ENCODE measurements at places on chromosomes 3 and 15.

DNA sequence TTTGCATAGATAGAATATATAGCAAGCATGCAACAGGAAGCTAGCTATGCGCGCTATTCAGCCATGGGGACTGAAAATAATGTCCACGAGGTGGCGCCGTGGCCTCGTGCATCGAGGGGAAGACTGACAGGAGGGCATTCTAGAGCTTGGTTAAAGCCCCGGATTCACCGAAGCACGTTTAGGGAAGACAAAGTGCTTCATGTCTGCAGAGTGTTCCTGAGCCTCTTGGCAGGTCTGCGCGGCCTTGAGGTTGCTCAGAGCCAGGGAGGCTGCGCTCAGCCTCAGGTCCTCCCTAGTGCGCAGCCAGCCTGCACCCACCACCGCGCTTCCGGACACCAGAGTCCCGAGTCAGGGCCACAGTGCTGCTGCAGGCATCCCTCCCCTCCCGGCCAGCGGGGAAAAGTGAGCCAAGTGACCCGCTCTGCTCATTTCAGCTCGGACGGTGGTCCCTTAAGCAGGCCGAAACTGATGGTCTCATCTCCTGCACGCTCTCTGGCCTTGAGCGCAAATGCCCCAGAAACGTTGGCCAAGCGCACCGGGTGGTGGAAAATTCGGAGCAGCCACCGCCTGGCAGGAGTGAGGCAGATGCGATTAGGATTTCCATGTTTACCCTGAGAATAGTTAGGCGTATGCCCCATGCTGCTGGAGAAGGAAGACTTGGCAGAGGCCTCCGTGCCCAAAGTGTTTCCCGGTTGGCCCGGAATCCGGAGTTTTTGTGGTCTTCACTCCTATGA is 24.8 kb downstream of the GABRA5 start:
- no peaks in the 10 kb centered on the region for H3K27me3 ChIP-seq
- H3K4me1 ChIP-seq, result peaks cover 6% of the 10 kb centered on the region
- DNase-seq, result peak; percentile 61
- no peak overlapping the region for H3K27ac ChIP-seq
- no peaks in the 10 kb centered on the region for H3K36me3 ChIP-seq

GRCh38 chr3:141279077-141279967 is 47.7 kb downstream of the PXYLP1 start:
- H3K27me3 ChIP-seq, result no peaks in the 10 kb centered on the region
- peak; percentile 17 for DNase-seq
- peaks cover 18% of the 10 kb centered on the region for H3K4me1 ChIP-seq
- H3K27ac ChIP-seq, result peak overlapping the region; percentile 64
- H3K4me3 ChIP-seq, result no peak overlapping the region

DNA sequence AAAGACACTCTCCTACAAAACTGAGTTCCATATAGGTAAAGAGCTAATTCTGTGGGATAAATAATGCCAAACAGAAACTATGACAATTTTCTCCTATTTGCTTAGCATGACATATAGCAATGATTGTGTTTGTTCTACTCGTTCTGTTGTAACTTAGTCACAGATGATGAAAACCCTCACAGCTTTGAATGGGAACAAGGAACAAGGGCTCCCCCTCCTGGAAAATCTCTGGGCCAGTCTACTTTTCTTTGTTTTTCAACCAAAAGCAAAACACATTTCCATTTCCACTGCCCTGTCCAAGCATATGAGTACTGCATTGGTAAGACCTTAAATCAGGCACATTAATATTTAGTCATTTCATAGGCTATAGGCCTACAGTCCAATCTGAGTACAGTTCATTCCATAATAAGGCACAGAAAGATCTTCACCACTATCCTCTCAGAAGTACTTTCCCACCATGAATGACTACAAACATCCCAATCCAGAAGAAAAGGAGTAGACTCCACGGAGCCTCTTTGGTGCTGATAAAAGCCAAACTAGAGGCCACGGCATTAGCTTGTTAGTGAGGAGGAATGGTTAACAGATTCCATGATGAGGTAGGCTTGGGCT is 67.1 kb downstream of the ATP8B4 start:
- H3K4me3 ChIP-seq, result no peak overlapping the region
- no peak overlapping the region for H3K27ac ChIP-seq
- no peaks in the 10 kb centered on the region for H3K27me3 ChIP-seq
- peak; percentile 68 for DNase-seq
- no peaks in the 10 kb centered on the region for H3K36me3 ChIP-seq
- H3K4me1 ChIP-seq, result no peaks in the 10 kb centered on the region

DNA sequence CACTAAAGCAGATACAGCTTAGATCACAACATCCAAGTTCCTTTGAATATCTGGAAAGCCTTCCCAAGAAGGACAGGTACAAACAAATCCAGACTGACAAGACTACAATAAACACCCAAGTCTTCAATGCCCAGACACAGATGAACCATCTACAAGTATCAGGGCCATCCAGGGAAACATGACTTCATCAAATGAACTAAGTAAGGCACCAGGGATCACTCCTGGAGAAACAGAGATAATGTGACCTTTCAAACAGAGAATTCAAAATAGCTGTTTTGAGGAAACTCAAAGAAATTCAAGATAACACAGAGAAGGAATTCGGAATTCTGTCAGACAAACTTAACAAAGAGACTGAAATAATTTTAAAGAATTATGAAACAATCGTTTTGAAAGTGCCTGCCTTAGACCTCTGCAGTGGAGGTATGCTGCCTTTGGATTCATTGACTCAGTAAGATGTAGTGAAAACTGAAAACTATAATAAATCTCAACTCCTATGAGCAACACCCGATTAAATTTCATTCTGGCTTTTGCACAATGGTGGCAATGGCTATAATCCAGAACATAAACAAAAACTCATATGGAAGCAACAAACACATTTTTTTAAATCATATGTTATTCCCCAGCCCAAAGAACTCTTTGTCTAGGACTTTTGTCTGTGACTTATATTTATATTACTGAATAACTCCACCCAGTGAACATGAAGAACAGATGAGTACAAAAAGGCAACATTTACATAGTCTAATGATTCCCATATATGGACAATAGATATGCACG is 12.6 kb upstream of the COL8A1 start:
- H3K27ac ChIP-seq, result no peak overlapping the region
- no peaks in the 10 kb centered on the region for H3K36me3 ChIP-seq
- no peak for DNase-seq
- H3K4me3 ChIP-seq, result no peak overlapping the region
- no peaks in the 10 kb centered on the region for H3K27me3 ChIP-seq

GRCh38 chr3:169668072-169668956 is 4.8 kb upstream of the MECOM start:
- no peak overlapping the region for H3K27ac ChIP-seq
- H3K4me3 ChIP-seq, result peak overlapping the region; percentile 52
- H3K27me3 ChIP-seq, result peaks cover 72% of the 10 kb centered on the region
- H3K36me3 ChIP-seq, result no peaks in the 10 kb centered on the region

GRCh38 chr3:177498037-177498857 is 301.0 kb upstream of the TBL1XR1 start:
- DNase-seq, result peak; percentile 85
- no peak overlapping the region for H3K27ac ChIP-seq
- no peaks in the 10 kb centered on the region for H3K36me3 ChIP-seq
- H3K4me1 ChIP-seq, result peaks cover 6% of the 10 kb centered on the region

DNA sequence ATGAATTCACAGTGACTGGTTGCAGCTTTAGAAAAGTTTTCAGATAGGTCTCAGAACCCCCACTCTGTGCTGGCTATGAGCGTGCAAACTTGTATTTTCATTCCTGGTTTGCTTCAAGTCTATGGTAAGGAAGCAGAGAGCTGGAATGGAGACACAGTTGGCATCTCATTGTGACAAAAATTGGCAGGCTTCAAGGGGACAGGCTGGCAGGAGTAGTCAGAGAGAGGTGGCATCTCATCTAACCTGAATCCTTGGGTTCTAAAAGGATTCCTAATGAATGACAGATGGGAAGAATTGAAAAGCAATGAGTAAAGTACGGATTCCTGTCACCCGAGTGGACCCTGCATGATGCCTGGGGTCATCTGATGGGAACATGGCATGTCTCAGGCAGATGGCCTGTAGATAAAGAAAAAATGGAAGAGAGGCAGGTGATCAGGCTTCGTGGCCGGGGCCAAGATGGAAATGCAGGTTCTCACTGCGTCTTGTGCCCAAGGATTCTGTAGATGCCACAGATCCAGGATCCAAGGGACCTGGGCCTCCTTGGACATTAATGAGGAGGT is 89.4 kb upstream of the ABHD17C start:
- no peak overlapping the region for H3K4me3 ChIP-seq
- no peaks in the 10 kb centered on the region for H3K4me1 ChIP-seq
- H3K36me3 ChIP-seq, result no peaks in the 10 kb centered on the region
- no peak for DNase-seq
- no peak overlapping the region for H3K27ac ChIP-seq

DNA sequence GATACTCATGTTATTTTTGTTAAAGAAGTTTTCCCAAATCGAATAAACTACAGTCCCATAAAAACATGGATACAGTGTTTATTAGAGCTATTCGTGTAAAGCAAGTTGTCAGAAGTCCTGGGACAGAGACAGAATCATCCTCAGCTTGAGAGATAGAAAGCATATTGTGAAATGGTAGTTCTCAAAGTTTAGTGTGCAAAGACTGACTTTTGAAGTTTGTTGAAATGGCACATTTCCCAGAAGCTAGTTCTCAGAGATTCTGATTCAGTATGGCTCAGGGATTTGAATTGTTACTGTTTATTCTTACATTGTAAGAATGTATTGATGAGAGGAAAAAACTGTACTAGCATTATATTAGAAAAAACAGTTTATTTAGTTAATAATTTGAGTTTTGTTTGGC is 22.1 kb downstream of the GABRR3 start:
- H3K4me1 ChIP-seq, result no peaks in the 10 kb centered on the region
- no peak overlapping the region for H3K4me3 ChIP-seq
- no peaks in the 10 kb centered on the region for H3K27me3 ChIP-seq
- no peaks in the 10 kb centered on the region for H3K36me3 ChIP-seq

- H3K36me3 ChIP-seq, result no peaks in the 10 kb centered on the region
- no peak overlapping the region for H3K4me3 ChIP-seq
- no peak for DNase-seq
- no peaks in the 10 kb centered on the region for H3K27me3 ChIP-seq
- H3K27ac ChIP-seq, result no peak overlapping the region
These were observed 137.6 kb upstream of the TOPAZ1 start for GRCh38 chr3:44104043-44104442.

GRCh38 chr3:102748646-102749045 is 313.8 kb downstream of the ZPLD1 start:
- no peaks in the 10 kb centered on the region for H3K36me3 ChIP-seq
- no peaks in the 10 kb centered on the region for H3K4me1 ChIP-seq
- no peak overlapping the region for H3K27ac ChIP-seq
- DNase-seq, result no peak

DNA sequence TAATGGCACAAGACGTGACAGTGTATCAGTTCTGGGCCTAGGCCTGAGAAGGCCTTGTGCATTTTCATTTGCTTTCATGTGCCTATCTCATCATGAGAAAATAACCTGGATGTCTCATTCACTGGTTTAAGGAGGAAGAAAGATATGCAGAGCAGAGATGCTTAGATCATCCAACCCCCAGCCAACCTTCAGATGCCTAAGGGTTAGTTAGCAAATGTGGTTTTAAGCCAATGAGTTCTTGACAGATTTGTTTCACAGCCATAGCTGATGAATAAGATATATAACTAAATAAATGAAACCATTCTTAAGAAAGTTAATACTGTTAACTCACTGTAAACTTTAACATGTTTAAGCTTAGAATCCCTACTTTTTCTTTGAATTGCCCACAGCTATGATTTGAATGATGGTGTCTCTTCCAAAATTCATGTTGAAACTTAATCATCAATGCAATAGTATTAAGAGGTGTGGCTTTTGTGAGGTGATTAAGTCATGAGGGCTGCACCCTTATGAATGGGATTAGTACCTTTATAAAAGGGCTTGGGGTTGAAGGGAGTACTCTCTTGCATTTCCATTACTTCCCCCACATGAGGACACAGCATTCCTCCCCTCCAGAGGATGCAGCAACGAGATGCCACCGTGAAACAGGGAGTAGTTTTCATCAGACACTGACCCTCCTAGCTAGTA is 324.6 kb upstream of the TBC1D5 start:
- H3K27me3 ChIP-seq, result no peaks in the 10 kb centered on the region
- H3K27ac ChIP-seq, result no peak overlapping the region

DNA sequence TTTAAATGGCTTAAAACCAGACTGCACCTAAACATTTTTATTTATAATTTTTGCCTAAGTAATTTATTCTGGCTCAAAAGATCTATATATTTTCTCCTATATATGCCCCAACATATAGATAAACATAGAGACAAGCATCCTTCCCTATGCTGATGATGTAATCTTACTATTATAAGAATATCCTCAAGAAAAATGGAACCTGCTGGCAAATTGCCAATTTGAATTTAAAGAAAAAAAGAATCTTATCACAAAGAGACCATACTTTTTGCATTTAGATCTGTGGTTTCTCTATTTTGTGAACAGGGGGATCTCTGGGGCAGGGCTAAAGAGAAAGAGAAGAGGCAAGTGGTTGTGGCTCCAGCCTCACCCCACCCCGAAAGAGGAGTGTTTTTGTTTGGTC is 107.2 kb upstream of the CMC1 start:
- H3K4me3 ChIP-seq, result no peak overlapping the region
- DNase-seq, result no peak
- no peak overlapping the region for H3K27ac ChIP-seq
- no peaks in the 10 kb centered on the region for H3K27me3 ChIP-seq
- no peaks in the 10 kb centered on the region for H3K36me3 ChIP-seq

- no peak overlapping the region for H3K4me3 ChIP-seq
- no peaks in the 10 kb centered on the region for H3K4me1 ChIP-seq
- DNase-seq, result no peak
- no peaks in the 10 kb centered on the region for H3K27me3 ChIP-seq
These were observed 54.3 kb upstream of the SGO1 start for GRCh38 chr3:20240154-20240883.

DNA sequence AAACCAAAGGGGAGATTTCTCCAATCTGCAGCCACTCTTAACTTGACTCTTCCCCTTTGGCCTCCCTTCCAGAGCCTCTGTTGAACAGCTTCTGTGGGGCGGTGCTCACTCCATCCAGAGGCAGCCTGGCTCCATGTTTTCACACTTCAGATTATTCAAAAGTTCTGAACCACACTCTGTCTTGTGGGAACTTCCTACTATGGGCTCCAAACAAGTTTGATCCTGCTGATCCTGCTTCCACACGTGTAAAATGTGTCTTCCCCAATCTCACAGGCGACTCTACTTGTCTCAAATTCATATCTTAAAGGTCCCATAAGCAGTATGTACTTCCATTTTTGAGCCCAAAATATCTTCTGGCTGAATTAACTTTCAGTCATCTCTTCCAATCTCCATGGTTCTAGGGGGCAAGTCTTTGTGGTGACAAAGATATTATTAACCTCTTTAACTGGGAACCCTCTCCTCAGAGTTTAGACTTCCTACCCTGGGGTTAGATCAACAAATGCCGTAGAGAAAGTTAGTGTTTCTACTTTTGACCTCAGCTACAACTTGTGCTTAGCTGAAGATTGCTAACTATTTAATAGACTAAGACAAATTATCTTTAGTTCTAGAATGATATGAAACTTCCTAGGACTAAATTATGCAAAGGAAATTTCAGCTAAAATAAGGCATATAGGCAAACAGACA is 176.3 kb upstream of the BCL6 start:
- no peak overlapping the region for H3K4me3 ChIP-seq
- H3K4me1 ChIP-seq, result peaks cover 19% of the 10 kb centered on the region
- no peak overlapping the region for H3K27ac ChIP-seq
- DNase-seq, result no peak

DNA sequence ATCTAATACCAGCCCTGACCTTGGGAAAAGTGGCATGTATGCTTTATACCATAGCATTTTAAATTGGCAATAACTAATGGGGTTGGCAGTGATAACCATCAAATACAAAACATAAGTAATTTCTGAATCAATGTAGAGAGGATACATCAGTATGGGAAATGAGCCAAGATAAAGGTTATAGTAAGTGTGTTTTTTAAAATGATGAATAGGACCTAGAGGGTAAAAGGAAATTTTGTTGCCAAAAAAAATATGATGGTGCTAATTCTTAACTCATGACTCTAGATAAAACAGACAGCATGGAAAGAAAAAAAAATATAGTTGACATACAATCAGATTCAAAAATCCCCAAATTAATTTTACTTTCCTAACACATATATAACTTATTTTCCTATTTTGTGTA is 75.4 kb upstream of the ROBO1 start:
- no peak overlapping the region for H3K4me3 ChIP-seq

Data from astrocyte (in vitro differentiated cells and primary cell).